ENCODE measurements at places on chromosomes 4 and X.

GRCh38 chrX:7346021-7346420 lies 198.1 kb upstream of the PUDP start:
- no peak for DNase-seq

DNA sequence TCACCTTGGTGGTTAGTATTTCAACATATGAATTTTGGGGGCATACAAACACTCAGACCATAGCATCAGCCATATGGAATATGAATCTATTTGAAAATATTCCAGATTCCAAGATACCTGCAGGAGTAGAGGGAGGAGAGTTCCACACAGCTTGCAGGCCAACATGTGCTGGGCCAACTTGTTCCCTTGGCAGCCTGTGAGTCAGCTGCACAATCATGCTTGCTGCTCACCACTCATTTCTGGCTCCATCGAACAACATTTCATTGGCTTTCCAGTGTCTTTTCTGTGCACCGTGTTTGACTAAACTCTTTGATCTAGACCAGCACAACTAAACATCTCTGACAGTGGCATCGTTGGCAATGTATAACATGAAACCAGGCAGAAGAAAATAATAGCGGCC lies 282.5 kb upstream of the RASGEF1B start:
- DNase-seq: no peak

DNA sequence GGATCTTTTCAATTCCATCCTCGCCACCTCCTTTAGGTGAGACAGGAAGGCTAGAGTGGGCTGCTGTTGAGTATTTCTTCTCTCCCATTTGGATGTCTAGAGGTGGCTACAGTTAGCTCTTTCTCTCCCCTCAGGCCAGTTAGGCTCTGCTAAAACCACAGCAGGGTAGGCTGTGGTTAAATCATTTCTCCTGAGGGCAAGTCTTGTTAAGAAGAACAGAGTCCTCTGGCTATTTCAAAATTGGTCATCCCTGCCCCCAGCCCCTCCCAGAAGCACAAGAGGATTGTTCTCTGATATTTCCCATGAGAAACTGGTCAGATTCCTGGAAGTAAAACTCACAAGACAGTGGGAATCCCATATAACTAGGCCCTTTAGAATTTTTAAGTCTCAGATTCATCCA lies 1359.5 kb downstream of the TECRL start:
- DNase-seq: no peak

DNA sequence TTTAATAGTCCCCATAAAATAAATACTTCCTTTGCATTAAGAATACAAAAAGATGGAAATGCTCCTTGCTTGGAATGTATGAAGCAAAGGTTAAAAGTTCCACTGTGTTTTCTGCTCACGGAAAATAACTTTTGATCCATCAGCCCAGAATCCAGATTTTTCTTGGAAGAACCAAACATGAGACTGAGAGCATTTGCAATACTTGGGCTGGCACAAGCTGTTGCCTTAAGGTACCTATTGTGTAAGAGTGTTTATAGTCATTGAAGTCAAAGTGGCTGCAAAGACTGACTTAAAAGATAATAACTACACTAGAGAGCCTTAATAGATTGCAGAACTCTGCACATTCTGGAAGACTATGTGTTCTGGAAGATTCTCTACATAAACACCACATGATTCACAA lies 281.4 kb downstream of the RAB28 start:
- no peak for DNase-seq

GRCh38 chrX:28058901-28059300 lies 77.7 kb upstream of the DCAF8L1 start:
- DNase-seq: no peak
